Activated CD4-positive, alpha-beta T cell treated with anti-CD3 and anti-CD28 coated beads, Interleukin-2, amount 50 U/mL, for 4 hours (primary cell): ENCODE measurements at places on chromosomes 5 and 9.

GRCh38 chr9:21996858-21997257 lies 2.3 kb downstream of the CDKN2B-AS1 start:
- DNase-seq = no peak

- no peak for DNase-seq
These were observed 38.1 kb upstream of the HNRNPA0 start for GRCh38 chr5:137792303-137792702.

- DNase-seq = no peak
These were observed 133.1 kb upstream of the FBXL7 start for GRCh38 chr5:15366676-15367391.

GRCh38 chr9:122033775-122034373 lies 59.2 kb downstream of the TTLL11 start:
- no peak for DNase-seq

DNA sequence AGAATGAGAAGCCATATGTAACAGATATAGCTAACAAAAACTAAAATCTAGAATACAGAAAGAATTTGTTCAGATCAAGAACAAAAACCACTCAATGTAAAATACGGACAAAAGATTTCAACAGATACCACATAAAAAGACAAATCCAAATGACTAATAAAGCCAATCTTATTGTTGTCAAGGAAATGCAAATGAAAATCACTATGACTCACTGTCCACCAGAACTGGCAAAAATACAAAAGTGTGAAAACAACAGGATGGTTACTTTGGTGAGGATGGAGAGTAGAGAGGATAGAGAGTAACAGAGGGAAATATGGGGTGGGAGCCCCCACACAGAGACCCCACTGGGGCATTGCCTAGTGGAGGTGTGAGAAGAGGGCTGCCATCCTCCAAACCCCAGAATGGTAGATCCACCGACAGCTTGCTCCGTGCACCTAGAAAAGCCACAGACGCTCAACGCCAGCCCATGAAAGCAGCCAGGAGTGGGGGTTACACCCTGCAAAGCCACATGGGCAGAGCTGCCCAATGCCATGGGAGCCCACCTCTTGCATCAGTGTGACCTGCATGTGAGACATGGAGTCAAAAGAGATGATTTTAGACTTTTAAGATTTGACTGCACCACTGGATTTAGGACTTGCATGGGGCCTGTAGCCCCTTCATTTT lies 15.2 kb upstream of the RHOBTB3 start:
- DNase-seq = no peak

GRCh38 chr5:148909766-148910165 lies 83.4 kb downstream of the ADRB2 start:
- no peak for DNase-seq

GRCh38 chr5:111422245-111422644 lies 90.1 kb downstream of the STARD4 start:
- DNase-seq = no peak

- DNase-seq = no peak
These were observed 555.3 kb upstream of the ARRDC3 start for GRCh38 chr5:91938441-91938840.

DNA sequence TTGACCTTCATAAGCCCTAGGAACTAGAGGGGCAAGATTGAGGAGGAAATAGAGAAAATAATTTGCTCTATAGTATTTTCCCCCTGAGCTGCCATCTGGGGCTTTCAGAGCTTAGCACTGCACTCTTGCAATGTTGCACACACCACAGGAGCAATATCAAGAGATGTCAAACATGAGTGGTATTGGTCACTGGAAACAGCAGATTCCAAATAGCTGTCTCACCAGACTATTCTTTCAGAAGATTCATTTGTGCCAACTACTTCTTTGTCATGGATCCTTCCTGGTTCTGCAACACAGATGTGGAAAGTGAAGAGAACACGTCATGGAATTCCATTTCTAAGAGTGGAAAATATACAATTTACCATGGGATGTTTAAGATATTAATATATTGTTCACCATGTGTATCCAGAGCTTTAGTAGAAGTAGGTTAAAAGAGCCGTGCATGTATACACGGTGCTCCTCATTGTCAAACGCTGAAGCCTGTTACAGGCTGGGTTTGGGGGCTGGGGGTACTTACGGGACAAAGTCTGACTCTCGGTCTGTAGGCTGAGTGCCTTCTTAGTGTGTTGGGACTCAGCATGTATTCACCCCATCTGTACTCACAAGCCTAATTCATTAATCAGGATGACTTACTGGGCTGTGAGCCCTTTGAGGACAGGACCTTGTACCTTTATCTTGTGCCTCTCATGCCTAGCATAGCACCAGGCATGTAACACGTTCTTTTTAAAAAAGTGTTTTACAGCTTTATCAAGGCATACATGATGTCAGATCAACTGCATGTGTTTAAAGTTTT lies 31.4 kb upstream of the GDNF start:
- no peak for DNase-seq

DNA sequence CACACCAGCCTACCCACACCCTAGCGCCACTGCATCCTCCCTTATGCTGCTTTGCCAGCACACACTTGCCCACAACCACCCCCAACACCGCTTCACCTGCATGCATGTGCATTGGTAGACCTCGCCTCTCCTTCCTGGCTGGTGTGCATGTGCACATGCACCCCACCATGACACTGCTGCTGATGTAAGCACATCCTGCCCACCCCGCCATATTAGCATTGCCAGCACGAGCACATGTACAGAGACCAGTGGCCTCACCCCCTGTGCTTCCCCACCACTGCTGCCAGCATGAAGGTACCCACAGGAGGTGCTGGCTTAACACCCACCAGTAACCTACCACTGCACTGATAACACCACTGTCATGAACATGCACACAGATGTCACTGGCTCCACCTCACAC lies 218.2 kb downstream of the SLCO4C1 start:
- no peak for DNase-seq

DNA sequence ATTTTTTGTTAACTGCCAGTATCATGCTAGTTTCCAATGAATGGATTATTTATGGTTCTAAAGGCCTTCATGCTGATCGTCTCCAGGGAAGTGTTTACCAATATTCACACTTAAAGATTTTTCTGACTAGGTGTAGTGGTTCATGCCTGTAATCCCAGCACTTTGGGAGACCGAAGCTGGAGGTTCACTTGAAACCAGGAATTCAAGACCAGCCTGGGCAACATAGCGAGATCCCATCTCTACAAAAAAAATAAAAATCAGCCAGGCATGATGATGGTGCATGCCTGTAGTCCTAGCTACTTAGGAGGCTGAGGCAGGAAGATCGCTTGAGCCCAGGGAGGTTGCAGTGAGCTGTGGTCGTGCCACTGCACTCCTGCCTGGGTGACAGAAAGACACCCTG lies 43.5 kb downstream of the FAM13B start:
- DNase-seq = no peak

- peak; percentile 69 for DNase-seq
These were observed 2.1 kb downstream of the MXD3 start for GRCh38 chr5:177309351-177310191.

GRCh38 chr5:40796487-40796889 lies 1.7 kb downstream of the PRKAA1 start:
- no peak for DNase-seq

- DNase-seq = no peak
These were observed 68.0 kb downstream of the DENND4C start for GRCh38 chr9:19298436-19299000.

GRCh38 chr5:31921852-31922305 lies 252.2 kb downstream of the GOLPH3 start:
- no peak for DNase-seq

DNA sequence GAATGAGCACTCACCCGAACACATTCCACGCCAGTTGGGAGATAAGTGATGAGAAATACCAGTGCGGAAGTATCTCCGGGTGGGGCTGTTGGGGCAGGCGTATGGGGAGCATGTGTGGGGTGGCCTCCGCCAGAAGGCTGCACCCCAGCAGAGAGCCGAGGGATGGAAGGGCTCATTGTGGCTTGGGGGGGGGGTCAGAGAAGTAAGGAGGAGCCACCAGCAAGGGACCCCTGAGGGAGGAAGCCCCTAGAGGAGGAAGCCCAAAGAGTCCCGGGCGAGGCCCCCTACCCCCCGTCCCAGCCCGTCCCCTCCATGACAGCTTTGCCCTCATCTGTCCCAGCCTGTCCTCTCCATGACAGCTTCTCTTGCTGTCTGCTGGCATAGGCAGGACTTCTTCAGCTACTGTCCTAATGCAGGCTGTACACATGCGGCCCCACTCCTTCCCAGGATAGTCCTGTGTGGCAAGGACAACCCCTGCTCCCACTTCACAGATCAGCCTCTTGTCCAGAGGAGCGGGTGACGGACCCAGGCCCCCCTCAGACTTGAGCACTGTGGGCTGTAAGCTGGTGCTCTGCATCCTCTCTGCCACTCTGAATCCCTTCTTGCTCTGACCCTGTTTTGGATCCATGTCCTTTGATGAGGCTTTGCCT lies 239.6 kb downstream of the CACNA1B start:
- DNase-seq = no peak

DNA sequence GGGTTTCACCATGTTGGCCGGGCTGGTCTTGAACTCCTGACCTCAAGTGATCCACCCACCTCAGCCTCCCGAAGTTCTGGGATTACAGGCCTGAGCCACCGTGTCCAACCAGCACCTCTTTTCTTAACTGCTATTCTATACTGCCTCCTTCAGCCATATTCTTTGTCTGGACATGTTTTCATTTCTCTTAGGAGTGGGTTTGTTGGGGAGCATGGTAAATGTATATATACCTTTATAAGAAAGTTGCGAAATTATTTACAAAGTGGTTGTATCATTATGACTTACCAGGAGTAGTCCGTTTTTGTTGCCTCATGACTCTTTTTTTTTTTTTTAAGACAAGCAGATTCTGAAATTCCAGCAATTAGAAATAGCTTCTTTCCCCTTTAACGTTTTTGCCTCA lies 38.7 kb downstream of the CDC42SE2 start:
- DNase-seq = no peak

GRCh38 chr5:125262782-125263181 lies 516.3 kb upstream of the ZNF608 start:
- no peak for DNase-seq

GRCh38 chr5:850511-851006 lies at the start of gene ZDHHC11:
Gene ZDHHC11 (minus strand): TSS chr5:850986. CDS start chr5:850602, 384 bp downstream.
- no peak for DNase-seq

DNA sequence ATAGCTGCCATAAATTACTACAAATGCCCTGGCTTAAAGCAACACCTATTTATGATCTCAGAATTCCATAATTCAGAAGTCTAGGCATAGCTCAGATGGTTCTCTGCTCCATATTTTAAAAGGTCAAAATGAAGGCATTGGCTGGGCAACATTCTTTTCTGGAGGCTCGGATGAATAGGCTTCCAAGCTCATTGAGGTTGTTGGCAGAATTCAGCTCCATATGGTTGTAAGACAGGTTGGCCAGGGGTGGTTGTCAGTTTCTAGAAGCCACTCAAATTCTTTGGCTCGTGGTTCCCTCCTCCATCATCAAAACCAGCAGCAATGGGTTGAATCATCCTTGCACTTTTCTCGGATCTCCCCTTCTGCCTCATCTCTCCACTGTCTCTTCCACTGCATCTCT lies 49.4 kb downstream of the TGFBR1 start:
- DNase-seq = no peak

DNA sequence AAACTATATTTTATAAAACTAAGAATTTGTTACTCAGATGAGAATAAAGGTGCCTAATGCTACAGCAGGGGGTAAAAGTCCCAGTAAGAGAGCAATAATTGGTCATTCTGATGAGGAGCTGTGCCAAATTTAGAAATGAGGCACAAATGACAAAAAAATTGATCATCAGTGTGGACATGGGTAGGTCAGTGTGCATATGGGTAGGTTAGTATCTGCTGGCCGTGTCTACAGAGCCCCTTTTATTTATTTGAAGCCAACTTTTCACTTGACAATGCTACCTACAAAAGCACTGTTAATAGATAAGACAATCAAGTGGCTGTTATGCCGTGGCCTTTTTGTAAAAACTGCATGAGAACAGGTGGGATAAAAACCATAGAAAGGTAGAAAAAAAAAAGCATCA lies 454.6 kb downstream of the RAB3C start:
- no peak for DNase-seq

DNA sequence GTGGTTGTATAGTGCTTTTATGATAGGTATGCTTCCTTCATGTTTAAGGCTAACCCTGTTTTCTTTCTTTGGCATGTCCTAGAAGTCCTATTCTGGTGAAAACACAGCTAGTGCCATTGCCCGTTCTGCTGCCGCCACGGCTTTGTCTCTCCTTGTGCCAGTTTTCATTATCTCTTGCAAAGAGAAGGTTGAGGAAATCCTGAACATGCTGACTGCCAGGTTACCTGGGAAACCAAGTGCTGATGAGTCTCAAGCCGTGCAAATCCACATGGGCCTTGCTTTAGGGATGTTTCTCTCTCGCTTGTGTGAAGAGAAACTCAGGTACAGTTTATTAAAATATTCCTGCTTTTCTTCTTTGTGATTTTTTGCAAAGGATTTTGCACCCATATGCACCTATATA lies 102.2 kb downstream of the HACD4 start:
- DNase-seq = no peak

DNA sequence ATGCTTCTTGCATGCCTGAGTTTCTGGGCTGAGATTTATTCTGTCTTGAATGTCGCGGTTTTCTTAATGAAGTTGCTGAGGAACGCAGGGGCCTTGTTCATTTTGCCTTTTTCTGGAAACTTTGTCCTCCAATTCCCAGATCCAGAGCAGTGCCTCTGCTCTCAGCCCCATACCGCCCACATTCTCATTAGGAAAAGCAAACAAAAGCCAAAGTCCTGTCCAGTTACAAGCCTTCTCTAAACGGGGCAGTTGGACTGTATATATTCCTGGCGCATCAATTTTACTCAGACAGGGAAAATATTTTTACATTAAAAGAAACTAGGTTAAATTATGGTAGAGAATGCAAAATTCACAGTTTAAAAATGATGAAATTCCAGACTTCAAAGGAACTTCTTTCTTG lies 1.2 kb upstream of the PSAT1 start:
- no peak for DNase-seq

DNA sequence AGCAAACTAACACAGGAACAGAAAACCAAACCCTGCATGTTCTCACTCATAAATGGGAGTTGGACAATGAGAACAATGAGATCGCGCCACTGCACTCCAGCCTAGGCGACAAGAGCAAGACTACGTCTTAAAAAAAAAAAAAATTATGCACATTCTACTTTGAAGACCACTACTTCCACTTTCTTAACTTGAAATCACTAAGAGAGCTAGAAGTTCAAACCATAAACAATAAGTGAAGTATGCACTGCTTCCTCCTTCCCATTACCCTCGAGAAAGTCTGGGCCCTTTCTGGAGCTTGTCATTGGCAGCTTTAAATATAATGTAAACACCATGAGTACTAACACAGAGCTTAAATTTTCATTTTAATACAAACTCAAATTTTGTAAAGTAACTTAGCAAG lies 94.9 kb downstream of the TLE1 start:
- DNase-seq = no peak

- DNase-seq = no peak
These were observed 51.7 kb upstream of the NFIB start for GRCh38 chr9:14365670-14366069.

DNA sequence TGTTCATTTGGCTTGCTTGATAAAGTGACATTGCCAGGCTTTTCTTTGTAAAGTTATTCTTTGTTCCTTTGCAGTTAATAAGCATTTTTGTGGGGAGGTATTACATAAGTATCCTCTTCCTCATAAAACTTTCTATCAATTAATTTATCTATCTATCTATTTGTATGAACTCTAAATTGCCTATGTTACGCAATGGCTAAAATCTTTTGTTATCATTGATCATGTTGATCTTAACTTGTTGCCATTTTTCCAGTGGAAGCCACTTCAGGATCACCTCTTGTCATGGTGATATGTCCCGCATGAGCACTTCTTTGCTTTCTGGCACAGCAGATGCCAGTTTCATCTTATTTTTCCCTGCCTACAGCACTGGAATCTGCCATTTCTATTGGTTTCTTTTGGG lies 436.7 kb upstream of the KIF2A start:
- DNase-seq = no peak

- DNase-seq = no peak
These were observed 212.9 kb downstream of the MAPKAP1 start for GRCh38 chr9:125493881-125494652.
